ENCODE measurements at places on chromosomes 16 and 17.

DNA sequence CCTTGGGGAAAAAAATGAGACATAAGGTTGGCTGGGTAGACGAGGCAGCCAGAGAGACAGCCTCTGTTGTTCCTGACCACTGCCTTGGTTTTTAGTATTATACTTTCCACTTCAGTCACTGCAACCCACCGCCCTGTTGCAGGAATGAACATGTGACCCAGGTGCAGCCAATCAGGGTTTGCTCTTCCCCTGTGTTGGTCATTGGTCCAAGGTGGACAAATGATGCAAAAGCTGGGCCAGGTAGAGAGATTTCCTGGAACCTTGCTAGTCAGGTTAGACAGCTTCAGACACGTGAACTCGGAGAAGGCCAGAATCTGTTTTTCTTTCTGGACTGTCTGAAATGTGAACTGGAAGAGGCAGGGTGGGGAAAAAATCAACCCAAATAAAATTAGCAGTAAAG is 452.4 kb upstream of the RBFOX1 start:
- DNase-seq = no peak

GRCh38 chr16:65244787-65245186 is 122.9 kb upstream of the CDH11 start:
- no peak for DNase-seq

DNA sequence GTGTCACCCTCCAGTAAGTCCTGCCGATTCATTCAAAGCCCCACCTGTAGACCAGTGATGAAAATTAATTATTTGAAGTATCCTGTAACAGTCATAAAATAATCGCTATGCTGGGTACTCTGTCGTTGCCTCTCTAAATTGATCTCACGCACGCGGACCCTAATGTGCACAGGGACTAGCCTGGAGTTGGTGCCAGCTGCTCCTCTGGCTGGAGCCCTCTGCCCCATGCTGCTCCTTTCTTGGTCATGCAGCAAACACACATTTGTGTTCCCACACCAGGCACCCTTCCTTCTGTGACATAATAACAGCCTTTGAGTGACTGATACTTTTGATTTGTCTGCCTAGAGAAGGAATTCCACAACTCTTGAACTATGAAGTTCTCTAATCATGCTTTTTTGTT is 16.0 kb downstream of the RAB11FIP3 start:
- DNase-seq = no peak

GRCh38 chr17:28887871-28888471 is 9.6 kb downstream of the FLOT2 start:
- no peak for DNase-seq

DNA sequence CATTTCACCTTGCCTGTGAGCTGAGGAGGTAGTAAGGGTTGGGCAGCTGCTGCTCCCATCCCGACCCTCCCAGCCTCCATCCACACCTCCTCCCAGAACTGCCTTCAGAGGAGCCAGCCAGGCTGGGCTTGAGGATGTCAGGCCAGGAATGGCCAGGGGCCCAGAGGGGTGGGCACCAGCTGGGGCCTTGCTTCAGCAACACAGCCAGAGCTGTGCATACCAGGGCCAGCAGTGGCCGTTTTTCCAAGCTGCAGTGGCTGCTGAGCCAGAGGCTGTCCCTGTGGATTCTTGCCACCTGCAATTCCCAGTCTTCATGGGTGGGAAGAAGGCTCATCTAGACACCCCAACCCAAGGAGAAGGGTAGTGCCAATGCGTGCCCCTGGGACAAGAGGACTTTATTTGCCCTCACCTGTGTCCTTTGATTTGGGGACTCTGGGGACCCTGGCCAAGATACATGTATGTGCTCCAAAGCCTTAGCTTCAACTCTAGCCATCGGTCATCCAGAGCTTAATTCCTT is 153.4 kb upstream of the SDK2 start:
- no peak for DNase-seq

DNA sequence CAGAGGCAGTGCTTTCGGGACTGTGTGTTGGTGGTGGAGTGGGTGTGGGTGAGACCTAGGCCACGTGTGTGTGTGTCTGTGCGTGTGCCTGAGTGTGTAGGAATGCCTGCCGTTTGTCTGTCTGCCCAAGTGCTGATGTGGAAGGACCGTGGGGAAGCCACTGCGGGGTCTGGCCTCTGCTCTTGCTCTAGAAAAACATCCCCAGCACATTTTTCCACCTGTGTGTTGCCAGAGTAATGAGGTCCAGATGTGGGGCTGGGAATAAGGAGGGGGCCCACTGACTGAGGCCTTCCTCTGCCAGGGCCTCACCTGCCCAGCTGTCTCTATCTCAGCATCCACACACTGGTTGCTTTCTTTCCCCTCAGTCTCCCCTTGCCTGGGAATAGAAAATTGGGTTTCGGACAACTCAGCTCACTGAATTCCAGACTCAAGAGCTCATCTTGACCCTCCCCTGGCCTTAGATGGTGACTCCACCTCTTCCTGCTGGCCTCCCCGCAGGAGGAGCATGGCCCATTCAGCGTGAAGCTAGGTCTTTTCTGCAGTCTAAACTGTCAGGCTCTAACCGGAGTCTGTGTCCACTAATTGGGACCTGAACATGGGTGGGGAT is 7.6 kb downstream of the SGCA start:
- peak; percentile 94 for DNase-seq

GRCh38 chr17:42797067-42798007 is 1.2 kb downstream of the COA3 start:
- no peak for DNase-seq

- peak; percentile 61 for DNase-seq
Measured at GRCh38 chr16:30958175-30959079, 873 bp downstream of the SETD1A start.

DNA sequence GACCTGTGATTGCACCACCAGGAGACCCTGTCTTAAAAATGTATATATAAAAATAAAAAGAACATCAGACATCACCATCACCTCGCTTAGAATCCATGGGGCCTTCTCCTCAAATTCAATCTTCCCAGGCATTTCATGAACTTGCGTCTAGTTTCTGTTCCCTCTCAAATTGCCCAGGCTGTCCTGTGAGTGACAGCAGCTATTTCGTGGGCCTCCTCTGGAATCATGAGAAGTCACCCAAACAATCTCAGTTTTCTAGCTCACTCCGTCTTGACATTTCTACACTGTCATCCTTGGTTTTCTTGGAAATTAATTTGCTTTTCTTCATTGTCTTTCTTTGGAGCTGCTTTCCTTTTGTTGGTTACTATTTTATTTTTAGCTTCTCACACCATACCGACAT is 7.3 kb downstream of the SLC52A1 start:
- no peak for DNase-seq

GRCh38 chr16:4695473-4696171 is 2.3 kb downstream of the NUDT16L1 start:
- DNase-seq = no peak

DNA sequence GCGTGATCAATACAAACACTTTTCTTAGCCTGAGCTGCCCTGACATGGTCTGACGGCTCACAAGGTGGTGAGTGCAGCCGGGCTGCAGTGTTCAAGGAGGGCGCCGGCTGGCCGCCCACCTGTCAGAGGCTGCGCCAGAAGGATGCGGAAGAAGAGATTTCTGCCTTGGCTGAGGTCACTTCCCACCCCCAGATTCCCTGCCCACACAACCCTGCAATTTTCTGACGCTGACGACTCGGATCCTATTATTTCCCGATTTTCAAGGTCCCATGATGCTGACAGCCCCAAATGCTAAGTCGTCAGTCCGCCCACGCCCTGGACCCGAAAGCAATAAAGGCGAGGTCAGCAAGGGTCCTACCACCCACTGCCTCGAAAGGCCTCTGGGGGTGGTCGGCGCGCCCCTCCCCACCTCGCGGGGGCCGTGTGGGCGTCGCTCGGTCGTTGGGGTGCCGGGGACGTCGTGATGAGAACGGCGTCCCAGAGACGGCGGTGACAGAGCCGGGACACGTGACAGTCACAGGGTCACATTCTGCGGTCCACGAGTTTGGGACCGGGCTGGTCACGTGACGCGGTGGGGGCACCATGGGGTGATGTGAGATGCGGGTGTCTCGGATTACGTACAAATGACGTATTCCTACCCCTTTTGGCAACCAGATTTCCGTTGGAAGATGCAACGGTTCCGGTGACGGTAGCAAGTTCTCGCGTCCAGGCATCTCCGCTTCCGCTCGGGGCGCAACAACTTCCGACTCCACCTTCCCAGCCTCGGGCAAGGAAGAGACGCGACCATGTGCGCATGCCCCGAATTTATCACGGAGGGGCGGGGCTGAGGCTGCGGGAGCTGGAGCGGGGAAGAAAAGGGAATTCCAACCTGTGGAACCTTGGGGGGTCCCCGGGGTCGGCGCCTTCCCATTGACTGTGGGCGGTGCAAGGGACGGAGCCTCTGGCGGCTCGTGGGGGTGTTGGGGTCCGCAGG is at the start of gene STX4:
TSS of gene STX4 (plus strand) at position 823 of the 973 bp plus-strand sequence. CDS start 248 bp downstream, outside the sequence.
- peak; percentile 99 for DNase-seq

DNA sequence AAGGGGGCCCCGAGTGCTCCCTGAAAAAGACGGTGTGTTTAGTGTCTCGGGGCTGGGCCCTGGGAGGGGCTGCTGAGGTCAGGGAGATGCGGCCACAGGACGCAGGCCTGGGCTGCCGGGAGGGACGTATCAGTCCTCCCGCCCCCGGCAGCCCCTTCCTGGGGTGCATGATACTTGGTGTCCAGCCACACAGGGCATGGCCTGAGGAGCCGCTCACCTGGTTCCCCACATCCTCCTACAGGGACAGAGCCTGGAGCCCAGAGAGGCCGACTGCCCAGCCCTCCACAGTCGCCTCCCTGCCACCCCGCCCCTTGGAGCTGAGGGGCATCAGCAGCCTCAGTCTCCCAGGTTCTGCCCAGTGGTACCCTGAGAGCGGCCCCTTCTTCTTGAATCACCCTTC is 12.0 kb upstream of the DEF8 start:
- no peak for DNase-seq

GRCh38 chr17:73815474-73815873 is 171.2 kb upstream of the SDK2 start:
- no peak for DNase-seq

- DNase-seq = no peak
Measured at GRCh38 chr16:10020866-10021265, 161.4 kb downstream of the GRIN2A start.

DNA sequence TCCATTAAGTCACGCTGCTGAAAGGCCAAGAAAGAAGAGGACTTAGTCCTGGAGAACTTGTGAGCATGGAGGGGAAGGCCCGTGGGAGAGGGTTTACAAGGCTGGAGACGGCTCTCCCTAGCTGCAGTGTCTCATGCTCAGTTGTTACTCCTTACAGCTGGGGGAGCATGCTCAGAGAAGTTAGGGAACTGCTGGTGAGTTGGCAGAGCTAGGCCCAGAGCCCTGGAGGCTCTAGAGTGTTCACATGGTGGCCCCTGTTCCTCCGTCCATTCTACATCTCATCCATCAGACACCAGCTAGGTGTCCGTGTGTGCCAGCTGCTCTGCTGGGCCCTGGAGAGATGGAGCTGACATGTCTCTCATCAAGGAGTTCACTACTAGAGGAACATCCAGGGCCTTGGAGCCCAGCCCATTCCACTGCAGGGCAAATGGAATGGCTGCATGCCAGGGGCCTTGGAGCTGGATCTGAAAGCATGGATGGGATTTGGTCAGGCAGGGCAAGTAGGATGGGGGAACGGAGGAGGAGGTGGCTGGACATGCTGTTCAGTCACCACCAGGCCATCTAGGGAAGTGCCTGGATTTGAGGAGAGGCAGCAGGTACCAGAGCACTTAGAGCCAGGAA is 6.3 kb downstream of the XYLT2 start:
- no peak for DNase-seq

- no peak for DNase-seq
Measured at GRCh38 chr17:57113011-57113410, 28.0 kb downstream of the AKAP1 start.

- DNase-seq = no peak
Measured at GRCh38 chr17:31291820-31292219, 5.2 kb downstream of the OMG start.

DNA sequence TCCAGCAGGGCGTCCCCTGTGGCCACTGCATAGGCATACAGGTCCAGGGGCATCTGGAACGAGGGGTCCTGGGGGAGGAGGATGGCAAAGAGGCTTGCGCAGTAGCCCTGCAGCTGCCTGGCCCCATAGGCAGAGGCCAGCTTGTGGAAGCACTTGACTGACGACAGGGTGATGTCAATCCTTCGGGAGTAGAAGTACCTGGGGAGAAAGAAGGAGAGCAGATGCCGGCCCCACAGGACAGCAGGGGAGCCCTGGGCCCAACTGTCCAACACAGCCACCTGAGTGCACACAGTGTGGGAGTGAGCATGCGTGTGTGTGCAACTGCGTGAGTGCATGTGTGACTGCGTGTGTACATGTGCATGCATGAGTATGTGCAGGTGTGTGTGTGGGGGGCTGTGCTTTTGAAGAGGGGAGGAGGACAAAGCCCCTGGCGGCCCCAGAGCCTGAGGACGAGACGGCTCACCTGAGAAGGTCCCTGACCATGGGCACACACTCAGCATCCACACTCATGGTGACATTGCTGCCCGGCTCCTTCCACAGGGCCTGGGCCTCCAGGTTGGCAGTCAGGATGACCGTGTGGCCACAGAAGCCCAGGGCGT is 7.1 kb downstream of the LGALS3BP start:
- DNase-seq = no peak

DNA sequence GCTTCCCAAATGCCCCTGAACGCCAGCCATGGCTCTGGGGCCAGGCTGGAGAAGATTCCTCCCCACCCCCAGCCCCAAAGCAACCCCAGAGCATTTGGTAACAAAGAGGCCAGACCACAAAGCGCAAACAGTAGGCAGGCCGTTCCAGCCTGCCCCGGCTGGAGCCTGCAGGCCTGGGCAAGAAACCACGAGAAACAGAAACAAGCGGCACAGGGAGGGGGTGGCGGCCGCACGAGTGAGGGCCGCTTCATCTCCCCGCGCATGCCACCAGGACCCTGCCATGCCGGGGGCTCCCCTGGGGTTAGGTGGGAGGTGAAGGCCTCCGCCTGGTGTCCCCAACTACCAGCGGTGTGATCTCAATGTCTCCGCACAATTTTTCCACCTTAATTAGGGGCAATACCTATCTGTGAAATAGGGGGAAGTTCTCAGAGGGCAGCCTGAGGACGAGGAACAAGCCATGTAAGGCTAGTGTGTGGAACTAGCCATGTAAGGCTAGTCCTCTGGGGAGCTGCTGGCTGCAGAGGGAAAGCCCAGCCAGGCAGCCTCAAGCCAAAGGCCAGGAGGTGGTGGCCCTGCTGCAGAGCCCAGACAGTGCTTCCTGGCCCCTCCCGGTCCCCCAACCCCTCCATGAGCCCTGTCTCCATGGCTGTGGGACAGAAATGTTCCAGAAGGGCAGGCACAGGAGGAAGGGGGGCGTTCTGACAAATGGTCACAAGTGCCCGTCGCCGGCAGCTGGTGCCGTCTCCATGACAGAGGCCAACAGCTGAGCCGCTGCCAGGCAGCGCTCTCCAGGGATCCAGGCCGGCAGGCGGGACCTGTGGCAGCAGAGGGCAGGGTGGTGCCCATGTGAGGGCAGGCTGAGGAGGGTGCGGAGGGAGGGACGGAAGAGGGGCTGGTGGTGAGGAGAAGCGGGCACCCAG is 14.5 kb upstream of the MTSS2 start:
- no peak for DNase-seq

- no peak for DNase-seq
Measured at GRCh38 chr17:214881-215331, 33.5 kb upstream of the DOC2B start.
